Activated CD8-positive, alpha-beta memory T cell treated with anti-CD3 and anti-CD28 coated beads for 1 hour (primary cell): ENCODE measurements at places on chromosomes 2 and 18.

GRCh38 chr2:27993402-27993787 is 102.9 kb downstream of the BABAM2 start:
- no peak for DNase-seq

DNA sequence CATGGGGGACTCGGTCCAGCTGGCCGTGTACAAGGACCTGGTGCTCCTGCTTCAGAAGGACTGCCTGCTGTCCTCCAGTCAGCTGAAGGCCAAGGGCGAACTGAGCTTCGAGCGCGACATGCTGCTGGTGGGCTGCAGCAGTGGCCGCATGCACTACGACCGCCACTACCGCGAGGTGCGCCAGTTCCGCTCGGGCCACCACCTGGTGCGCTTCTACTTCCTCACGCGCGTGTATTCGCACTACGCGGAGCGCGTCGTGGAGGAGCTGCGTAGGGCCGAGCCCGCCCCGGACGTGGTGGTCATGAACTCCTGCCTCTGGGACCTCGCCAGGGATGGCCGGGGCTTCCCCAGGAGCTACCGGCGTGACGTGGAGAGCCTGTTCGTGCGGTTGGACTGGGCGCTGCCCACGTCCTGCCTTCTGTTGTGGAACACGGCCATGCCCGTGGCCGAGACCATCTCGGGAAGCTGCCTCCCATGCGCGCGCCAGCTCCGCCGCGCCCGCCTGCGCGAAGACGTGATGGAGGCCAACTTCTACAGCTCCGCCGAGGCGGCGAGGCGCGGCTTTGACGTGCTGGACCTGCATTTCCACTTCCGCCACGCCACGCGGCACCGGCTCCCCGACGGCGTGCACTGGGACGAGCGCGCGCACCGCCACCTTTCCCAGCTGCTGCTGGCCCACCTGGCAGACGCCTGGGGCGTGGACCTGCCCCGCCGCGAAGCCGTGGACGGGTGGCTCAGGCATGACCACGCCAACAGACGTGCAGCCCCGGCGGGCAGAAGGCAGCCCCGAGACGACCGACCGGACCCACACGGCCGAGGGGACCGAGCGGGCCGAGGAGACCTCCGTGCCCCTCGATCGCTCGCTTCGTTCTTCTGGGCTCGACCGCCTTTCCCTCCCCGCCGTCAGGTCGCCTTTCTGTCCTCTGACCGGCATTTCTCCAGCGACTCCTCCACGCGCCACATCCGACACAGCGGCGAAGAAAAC is 293.9 kb upstream of the ERBB4 start:
- no peak for DNase-seq

DNA sequence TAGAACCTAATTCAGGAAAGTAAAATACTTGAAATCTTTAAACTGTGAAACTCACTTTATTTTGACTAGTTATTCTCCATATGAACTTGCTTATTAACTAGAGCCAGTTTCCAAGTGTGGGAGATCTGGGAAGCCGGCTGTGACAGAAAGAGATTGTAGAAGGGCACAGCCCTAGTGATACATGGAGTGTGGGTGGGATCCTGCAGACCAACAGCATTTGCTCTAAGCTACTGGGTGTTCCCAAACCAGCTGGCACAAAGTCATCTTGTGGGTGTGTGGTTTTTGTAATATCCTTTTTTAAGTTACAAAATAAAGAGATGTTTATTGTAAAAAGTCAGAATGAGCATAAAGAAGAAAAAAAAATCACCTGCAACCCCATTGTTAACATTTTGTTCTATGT is 3.4 kb downstream of the DUSP19 start:
- DNase-seq = no peak

DNA sequence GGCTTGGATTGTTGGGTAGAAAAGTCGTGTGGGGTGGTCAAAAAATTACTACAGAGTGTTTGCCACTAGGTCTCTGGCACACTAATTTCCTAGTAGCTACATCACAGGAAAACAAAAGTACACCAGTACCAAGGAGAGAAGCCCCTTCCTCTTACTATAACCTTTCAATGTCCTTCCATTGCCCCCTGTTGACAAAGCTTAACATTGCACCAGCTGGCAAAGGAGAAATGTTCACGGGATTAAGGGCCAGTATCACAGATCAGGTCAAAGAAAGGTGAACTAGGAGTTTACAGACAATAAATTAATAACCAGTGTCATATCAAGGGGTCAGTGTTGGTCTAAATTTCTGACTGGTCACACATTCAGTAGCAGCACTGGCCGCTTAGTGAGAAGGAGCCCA is 1139.6 kb upstream of the FAM98A start:
- no peak for DNase-seq

DNA sequence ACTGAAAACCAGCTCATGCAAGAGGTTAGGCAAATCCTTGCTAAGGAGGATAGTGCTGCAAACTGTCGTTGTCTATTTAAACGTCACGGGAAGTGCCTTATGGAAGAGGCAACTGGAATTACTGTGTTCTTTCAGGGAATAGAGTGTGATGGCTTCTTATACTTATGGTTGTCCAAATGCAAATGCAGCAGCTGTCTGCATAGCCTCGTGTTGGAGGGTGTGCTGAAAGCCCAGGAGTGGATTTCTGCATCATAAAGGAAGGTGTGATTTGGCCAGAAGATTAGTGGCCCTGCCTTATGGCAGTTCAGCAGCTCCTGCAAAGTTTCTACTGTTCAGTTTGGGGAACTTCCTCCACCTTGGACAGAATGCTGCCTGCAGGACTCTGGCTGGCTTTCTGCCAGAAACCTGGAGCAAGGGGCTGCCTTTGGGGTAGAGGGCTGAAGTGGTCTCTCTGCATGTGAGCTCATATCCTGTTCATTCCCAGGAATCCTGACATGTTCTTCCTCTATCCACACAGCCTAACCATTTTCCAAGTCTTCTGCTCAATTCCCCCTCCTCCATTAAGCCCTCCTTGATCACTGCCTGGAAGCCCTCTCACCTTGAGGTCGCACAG is 321.2 kb upstream of the CXCR4 start:
- DNase-seq = no peak

DNA sequence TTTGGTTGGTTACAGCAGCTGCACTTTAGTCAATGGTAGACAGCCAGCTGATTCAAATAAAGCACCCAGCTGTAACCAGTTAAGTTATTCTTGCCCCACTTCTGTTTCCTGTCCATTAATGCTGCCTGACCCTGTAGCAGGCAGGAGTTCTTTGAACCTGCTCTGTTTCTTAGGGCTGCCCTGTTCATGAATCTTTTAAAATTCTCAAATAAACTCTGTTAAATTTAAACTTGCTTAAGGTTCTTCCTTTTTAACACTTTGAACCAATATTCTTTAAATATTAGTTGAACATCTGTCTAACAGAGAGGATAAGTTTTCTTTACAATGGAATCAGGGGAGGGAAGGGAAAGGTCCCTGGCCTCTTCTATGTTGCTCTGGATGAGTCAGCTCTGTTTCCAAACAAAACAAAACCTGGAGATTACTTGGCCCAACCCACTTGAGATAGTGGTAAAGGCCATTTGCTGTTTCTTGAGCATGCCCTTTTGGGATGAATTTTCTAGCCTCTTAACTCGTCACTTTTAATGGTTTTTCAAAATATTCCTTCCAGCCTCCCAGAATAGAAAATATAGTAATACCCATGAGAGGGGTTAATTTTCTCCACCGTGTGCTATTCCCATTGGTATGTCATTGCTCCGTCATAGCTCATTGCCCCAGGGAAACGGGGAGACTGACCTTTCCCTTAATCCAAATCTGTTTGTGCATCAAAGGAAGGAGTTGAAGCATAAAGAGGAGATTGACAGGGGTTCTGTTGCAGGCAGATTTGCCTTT is 112.1 kb upstream of the FHL2 start:
- DNase-seq = no peak

DNA sequence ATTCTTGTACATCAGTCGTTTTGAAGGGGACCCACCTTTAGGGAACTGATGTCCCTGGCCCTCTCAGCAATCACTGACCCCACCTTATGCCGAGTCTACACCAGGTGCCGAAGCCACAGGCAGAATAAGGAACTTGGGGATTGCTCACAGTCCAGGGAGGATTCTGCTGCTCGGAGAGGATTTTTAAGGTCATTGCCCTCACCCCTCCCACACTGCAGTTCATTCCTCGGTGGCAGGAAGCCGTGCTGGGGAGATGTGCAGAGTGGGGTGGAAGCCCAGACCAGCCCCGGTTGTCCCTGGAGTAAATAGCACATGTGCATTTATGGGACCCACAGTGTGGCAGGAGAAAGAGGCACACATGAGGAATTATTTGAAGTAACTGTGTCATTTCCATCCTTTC is 50.4 kb downstream of the PLB1 start:
- DNase-seq = no peak

DNA sequence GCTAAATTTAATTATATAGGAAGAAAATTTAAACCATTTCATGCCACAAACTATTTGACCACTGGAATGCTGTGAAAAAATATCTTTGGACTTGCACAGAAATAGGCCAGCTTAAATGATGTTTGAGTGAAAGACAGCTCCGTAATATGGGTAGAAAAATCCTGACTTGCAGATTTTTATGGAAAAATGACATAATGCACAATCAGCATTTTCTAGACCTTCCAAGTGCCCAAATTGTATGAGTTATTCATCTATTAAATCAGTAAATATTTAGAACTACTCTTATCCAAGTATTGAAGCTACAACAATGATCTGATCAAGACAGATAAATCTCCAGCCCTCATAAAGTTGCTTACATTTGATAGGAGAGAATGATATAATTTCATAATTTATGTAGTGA is 691.1 kb upstream of the DDX18 start:
- no peak for DNase-seq

DNA sequence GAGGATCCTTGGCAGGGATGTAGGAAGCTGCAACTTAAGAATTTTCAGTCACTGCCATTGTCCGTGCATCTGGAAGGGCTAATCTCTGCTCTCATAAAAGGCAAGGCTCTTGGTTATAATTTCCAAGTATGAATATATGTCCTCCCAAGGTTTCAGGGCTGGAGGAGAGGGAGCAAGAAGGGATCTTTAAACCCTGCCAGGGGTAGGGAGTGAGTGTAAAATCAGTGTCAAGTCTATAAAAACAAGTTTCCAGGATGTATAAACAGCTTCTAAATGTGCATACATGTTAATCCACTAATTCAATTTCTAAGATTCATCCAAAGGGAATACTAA is 110.2 kb upstream of the CYRIA start:
- DNase-seq = no peak

- no peak for DNase-seq
These were observed 34.3 kb downstream of the CCDC68 start for GRCh38 chr18:54924948-54925347.
